AG10803 (cell line): ENCODE measurements at places on chromosomes 7 and 10.

GRCh38 chr10:6345404-6345803 is 142.7 kb downstream of the PFKFB3 start:
- DNase-seq: no peak

GRCh38 chr10:47261121-47261520 is 38.9 kb upstream of the GDF10 start:
- DNase-seq: no peak

- no peak for DNase-seq
These were observed 30.6 kb downstream of the CDCA7L start for GRCh38 chr7:21915140-21915539.

GRCh38 chr10:5812283-5813090 is 747 bp downstream of the GDI2 start:
- peak; percentile 16 for DNase-seq

DNA sequence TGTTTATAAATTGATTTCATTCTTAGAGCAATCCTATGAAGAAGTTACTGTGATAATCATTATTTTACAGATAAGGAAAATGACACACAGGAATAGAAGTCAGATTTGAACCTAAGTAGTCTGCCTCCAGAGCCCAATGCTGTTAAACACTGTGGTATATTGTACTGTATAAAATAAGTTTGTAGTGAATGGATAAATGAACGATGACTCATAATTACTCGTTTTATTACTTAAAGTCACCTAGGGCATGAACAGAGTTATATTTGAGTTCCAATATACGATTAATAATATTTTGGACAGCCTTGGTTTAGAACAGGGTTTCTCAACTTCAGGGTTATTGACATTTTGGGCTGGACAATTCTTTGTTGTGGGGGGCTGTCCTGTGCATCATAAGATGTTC is 7.8 kb upstream of the BTRC start:
- DNase-seq: no peak

- peak; percentile 72 for DNase-seq
These were observed 114.4 kb upstream of the GLI3 start for GRCh38 chr7:42351316-42351935.

GRCh38 chr10:6058682-6059475 is 3.3 kb downstream of the IL2RA start:
- DNase-seq: no peak

DNA sequence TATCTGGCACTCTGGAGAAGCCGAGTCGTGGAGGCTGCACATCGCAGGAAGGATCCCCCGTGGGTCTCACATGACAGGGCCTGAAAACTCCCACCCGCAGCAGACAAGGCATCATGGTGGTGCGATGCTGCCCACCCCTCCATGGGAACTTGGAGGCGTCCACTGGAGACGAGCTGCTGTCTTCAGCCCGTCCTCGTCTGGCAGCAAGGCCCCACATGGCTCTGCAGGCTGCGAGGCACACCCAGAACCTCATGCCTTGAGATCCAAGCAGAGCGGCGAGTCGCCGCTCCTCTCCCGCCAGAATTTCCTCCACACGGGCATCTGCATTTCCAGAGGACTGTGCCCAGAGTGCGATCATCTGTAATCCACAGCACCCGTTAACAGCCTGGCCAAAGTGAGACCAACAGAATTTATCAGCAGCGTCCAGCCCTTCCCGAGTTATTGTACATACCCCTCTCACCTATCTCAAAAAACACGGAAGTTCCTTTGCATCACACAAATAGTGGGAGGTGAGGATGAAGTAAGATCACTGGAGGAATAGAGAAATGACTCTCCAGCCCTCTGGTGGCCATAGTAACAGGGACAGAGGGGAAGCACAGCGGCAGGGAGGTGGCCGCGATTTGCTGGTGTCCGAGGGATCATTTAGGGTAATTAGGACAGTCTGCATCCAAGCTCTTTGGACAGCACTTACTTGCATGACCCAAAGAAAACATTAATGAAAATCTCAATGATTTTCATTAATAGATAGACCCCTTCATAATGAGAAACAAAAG is 292.4 kb downstream of the USP6NL start:
- DNase-seq: no peak

- DNase-seq: peak; percentile 77
These were observed 115.8 kb upstream of the ITGB1 start for GRCh38 chr10:33073641-33074415.

- DNase-seq: no peak
These were observed 27.2 kb upstream of the PDCD4 start for GRCh38 chr10:110844617-110844881.
